SHP77 (cell line): ENCODE measurements at places on chromosomes 12 and 14.
A peak's percentile ranks its signal among the peaks of the same experiment; 100 is the strongest.

DNA sequence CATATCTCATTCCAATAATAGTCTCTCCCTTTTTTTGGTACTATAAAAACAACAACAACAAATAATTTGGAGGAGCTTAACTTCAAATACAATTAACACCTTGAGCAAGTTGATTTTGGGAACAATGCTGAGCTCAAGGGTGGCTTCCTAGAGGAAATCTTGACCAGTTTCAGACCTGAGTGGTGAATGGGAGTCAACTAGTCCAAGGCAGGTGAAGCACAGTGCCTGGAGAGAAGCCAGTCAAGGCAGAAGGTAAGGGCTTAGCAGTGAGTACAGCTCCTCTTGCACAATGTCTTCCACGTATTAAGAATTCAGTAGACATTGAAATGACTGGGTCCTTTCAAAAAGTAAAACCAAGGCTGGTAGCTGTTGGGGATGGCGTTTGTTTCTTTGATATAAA, 444.8 kb downstream of the ATP23 start:
- no peak for DNase-seq

DNA sequence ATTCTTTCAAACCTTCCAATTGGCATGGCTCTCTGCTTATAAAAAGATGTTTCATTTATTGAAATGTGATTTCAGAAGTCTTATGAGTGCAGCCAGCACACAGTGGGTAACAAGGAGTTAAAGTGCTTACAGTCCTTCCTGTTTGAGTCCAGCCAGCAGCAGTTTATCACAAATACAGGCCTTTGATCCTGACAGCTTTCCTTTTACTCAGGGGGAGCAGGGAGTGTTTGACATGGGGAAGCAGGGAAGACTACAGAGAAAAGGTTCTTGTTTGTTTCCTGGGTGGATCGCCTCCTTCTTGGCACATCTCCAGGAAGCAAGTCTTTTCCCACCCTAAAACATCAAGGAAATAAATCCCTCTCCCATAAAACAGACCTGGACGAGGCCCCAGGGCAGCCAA, 216.1 kb downstream of the MSRB3 start:
- no peak for DNase-seq

DNA sequence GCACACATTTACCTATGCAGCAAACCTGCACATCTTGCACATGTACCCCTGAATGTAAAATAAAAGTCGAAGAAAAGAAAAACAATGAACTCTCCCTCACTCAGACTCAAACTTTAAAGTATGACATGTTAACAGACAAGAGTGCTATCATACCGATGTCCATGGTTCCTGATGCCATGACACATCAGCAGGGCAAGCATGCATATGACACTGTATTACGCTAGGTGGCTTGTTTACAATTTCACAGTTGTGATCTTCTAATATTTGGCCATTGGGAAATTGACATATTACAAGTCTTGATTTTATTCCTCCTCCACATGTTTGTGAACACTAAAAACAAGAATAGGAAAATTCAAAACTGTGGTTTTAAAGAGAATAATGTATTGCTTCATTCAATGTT, 126.6 kb downstream of the ADAMTS20 start:
- DNase-seq: no peak

GRCh38 chr12:76226397-76226796, 121.8 kb downstream of the BBS10 start:
- no peak for DNase-seq

GRCh38 chr12:96354326-96354725, 45.9 kb downstream of the CDK17 start:
- DNase-seq: no peak

GRCh38 chr12:70271025-70271424, 27.8 kb downstream of the CNOT2 start:
- no peak for DNase-seq

- DNase-seq: peak; percentile 3
Observed at GRCh38 chr12:57340104-57340503, 89.1 kb upstream of the STAC3 start.

DNA sequence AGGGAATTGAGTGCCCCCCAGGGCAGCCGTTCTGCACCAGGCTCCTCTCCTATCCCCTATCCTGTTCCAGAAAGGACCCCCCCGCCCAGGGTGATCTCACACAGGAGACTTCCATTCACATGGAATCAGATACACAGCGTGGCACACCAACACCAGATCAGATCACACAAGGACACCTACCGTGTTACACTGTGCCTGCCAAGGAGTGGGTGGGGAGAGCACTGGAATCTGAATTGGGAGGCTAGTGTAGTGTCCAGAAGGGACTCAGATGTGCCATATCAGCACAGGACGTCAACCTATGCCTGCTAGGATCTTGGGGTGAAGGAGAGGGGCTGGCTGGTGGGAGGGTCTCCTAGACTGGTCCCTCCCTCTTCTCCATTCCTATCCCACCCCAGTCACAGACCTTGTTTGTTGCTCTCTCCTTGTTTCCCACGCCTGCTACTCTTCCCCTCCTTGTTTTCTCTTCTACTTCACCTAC, 2.3 kb downstream of the PTMS start:
- no peak for DNase-seq

DNA sequence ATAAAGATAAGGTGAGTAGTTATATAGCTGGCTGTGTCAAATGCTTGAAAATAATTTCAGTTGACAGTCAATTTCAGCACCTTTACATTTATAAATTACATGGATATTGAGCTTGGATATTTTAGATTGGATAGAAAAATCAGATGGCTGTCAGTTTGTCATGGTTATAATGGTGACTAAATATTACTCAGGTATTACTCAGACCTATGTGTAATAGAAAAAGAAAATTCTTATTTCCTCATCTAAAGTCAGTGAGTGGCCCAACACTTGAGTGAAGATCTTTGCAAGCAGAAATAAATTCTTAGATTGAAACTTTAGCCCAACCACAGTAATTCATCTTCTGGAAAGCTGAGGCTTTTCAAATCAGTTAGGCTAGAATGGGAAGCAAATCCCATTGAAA, 354.4 kb downstream of the NAV3 start:
- DNase-seq: no peak

- no peak for DNase-seq
Observed at GRCh38 chr14:81286574-81287370, 66.0 kb upstream of the GTF2A1 start.

- no peak for DNase-seq
Observed at GRCh38 chr14:45519766-45520165, 266.8 kb upstream of the MIS18BP1 start.

DNA sequence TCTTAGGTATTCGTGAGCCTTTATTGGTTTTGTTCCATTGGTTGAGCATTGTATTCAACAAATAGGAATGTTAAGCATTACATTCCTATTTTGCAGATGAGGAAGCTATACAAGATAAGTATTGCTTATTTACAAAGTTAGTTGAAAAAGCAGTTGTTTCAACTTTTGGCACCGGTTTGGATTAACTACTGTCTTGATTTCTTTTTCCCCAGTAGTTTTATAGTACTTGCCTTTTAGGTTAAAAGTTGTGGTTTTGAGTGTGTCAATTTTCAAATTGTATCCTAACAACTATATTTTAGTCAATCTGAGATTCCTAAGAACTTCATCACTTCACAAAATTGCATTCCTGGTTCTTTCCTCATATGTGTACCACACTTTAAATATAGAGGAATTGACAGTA, 23.8 kb upstream of the MBIP start:
- no peak for DNase-seq

DNA sequence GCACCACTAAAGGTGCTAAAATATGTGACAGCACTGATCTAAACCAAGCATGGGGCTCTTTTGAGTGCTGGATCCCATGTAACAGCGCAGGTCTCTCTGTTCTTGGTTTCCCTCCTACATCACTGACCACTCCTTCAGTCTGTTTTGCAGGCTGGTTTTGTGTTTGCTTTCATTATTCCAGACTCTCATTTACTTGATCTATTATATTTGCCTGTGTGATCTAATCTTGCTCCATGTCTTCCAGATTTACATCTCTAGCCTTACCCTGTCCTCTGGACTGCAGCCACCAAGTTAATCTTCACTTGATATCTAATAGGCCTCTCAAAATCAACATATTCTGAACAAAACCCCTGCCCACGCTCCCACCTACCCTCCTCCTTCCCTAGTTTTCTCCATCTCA, 8.6 kb downstream of the GLIPR1 start:
- DNase-seq: no peak

- no peak for DNase-seq
Observed at GRCh38 chr12:19546027-19546426, 106.7 kb downstream of the AEBP2 start.

DNA sequence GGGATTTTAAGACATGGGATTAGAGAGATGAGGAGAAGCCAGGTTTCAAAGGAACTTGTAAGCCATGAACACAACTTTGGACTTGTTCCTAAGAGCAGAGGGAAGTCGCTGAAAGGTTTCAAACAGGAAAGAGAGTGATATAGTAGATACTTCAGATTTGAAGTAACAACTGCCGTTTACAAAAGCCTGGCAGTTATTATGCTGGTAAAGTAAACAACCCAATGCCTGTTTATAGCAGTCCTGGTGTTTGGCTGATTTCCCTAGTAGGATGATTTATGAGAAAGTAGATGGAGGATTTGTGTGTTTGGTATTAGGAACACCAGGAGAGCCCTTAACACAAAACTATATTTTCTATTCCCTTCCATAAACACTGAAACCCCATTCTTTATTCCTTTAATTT, 285.7 kb downstream of the RMST start:
- peak; percentile 57 for DNase-seq

GRCh38 chr14:21257394-21257909, 11.8 kb downstream of the HNRNPC start:
- no peak for DNase-seq

DNA sequence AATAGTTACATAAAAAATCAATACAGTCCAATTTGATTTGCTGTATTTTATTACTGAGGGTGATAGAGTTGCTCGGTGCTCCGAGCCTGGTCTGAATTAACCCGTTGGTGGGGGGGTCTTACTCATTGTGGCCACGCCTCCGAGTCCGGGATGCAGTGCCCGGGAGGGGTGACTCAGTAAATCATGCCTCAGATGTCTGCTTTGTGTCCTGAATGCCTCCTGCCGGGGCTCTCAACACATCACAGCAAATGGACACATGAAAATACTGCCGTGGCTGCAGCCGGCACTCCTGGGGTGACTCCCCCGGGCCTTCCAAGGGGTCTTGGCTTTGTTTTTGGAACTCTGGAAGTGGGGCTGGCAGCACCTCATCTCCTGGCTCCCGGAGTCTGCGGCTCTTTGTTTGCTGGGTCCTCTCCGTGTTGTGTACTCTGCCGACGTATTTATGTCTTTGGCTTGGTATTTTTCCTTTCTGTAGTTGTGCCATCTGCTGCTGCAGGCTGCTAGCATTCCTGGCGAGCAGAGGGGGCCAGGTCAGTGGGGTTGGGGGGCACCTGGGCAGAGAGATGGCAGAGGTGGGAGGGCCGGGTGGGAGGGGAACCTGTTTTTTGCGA, 129.0 kb downstream of the AACS start:
- peak; percentile 50 for DNase-seq

- DNase-seq: no peak
Observed at GRCh38 chr12:75196408-75196807, 13.2 kb downstream of the KCNC2 start.

DNA sequence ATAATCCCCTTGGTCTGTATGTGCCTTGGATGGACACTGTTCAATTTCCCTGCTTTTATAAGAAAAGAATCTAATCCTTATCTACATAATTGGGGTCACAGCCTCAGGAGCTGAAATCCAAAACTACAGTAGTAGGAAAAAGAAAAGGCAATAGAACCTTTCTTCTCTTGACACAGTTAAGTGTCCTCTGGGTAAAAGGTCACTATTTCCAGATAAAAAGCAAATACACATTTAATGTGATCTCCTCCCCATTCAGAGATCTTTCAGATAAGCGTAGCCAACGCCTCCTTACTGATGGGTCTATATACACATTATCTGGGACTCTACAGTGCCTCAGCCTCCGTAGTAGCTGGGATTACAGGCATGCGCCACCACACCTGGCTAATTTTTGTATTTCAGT, 73.4 kb downstream of the CLIP1 start:
- no peak for DNase-seq
